ENCODE measurements at places on chromosomes 16 and 17.

- DNase-seq: no peak
These were observed 18.0 kb upstream of the SLC16A5 start for GRCh38 chr17:75069783-75070182.

GRCh38 chr17:50532452-50533024 lies at the start of gene EPN3:
TSS of gene EPN3 (plus strand) at chr17:50532735. CDS start at chr17:50536557, 3,822 bp downstream.
- no peak for DNase-seq

DNA sequence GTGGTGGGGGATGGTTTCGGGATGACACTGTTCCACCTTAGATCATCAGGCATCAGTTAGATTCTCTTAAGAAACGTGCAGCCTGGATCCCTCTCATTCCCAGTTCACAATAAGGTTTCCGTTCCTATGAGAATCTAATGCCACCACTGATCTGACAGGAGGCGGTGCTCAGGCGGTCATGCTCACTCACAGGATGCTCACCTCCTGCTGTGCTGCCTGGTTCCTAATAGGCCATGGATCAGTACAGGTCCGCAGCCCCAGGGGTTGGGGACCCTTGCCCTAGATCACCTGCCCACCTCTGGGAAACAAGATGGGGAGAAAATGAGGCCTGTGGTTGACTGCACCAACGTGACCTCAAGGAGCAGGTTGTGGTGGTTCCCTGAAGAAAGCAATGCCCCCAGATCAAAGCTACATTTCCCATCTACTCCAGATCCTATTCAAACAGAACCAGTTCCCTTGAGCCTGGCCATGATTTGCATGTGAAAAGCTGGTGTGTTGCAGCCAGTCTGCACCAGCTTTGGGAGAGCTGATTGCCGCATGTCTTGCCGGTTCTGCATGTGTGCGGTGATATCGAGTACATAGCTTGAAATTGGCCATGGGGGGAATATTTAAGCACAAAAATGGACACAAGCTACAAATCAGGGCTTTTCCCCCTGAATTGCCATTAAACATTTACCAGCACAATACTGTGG lies 183.2 kb upstream of the HSBP1 start:
- DNase-seq: no peak

GRCh38 chr16:2072926-2073325 lies 25.1 kb downstream of the TSC2 start:
- no peak for DNase-seq

GRCh38 chr17:29390851-29391631 lies 878 bp downstream of the TAOK1 start:
- no peak for DNase-seq

DNA sequence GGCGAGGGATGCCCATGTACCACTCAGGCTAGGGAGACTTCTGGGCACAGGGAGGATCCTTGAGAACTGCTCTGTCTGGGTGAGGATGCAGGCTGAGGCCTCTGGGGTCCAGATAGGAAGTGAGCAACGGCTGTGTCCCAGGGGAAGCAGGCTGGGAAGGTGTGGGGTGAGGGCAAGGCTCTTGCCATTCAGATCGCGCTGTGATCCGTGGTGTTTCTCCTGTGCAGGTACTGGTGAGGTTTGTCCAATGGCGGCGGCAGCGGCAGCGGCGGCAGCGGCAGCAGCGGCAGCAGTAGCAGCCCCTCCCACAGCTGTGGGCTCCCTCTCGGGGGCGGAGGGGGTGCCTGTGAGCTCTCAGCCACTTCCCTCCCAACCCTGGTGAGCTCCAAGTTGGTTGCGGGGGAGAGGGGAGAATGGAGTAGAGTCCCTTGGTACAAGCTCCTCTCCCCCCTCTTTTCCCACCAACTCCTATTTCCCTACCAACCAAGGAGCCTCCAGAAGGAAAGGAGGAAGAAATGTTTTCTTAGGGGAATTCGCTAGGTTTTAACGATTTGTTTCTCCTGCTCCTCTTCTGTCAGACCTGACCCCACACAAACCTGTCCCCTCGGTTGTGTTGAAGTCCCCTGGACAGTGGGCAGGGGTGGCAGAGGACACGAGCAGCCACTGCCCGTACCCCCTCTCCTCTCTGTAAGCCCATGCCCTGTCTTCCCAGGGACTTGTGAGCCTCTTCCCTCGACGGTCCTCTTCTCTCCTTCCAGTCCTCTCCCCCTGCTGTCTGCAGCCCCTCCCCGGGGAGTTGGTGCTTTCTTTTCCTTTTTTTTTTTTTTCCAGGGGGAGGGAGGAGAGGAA lies 1.9 kb upstream of the PRRT2 start:
- no peak for DNase-seq

DNA sequence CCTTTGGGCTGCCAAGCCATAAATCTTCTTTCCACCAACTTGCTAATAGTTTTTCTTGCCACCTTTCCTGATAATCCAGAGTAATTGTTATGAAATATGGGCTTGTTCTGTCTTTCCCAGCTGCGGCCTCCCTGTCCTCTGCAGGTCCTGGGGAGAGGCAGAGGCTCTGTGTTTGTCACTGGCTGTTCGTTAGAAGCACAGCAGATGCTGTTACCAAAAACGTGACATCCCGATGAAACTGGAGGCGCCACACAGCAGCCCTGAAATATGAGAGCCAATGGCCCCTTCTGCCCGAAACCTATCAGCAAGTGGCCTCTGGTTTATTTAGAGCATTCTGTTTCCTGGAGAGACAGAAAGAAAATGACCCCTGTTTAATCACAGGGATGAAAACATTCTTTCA lies 115.1 kb upstream of the ANKFN1 start:
- DNase-seq: no peak

GRCh38 chr16:57903656-57904055 lies 67.3 kb downstream of the CNGB1 start:
- no peak for DNase-seq

- DNase-seq: no peak
These were observed 589 bp downstream of the ARL6IP1 start for GRCh38 chr16:18800775-18801144.

All from NCI-H1105 (cell line).